ENCODE measurements at places on chromosomes 2 and 18.

DNA sequence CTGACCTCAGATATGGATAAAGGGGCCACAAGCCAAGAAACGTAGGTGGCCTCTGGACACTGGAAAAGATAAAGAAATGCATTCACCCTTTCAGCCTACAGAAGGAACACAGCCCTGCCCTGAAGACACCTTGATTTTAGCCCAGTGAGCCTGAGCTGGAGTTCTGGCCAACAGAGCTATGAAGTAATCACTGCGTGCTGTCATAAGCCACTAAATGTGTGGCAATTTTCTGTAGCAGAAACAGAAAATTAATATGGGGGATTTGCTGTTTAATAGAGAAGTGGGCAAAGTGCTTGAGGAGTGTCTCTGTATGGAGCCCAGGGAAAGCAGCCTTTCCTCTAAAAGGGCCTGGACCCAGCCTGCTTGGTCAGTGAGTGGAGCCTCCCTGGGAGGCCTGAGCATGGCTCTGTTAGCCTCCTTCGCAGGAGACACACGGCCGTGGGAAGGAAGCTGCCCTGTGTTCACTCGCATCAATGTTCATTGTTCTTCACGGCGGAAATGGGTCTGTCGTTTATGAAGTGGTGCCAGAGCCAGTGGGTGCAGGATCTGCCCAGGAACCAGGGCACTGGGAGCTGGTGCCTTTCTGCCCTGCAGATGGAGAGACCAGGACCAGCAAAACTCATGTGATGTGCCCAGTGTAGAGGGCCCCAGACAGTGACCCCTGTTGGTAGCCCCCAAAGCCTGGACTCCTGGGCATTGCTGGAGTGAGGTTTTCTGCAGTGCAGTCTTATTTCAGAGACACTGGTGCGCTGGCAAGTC is 268.9 kb downstream of the NDUFA10 start:
- DNase-seq, result no peak

DNA sequence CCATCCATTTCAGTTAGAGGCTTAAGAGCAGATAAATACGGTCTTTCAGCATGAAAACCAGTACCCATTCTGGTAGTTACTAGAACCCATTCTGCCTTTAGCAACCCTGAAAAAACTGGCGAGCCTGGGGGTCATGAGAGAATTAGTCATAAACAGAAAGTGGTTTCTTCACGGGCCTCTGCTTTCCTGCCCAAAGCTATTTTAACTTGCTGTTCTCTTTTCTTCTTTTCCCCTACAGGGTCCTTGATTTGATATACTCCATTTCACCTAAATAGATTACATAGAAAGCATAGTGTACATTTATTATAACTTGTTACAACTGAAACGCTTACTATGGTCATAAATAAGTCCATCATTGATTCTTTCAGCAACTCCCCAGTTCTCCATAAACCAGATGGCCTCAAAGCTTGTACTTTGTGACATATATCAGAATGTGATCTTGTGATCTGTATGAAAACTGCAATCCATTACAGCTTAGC is 48.3 kb downstream of the WDFY1 start:
- no peak for DNase-seq

- DNase-seq, result no peak
Measured at GRCh38 chr2:205925373-205926337, 160.3 kb downstream of the INO80D start.

- DNase-seq, result no peak
Measured at GRCh38 chr18:77911971-77912605, 662.4 kb downstream of the GALR1 start.

DNA sequence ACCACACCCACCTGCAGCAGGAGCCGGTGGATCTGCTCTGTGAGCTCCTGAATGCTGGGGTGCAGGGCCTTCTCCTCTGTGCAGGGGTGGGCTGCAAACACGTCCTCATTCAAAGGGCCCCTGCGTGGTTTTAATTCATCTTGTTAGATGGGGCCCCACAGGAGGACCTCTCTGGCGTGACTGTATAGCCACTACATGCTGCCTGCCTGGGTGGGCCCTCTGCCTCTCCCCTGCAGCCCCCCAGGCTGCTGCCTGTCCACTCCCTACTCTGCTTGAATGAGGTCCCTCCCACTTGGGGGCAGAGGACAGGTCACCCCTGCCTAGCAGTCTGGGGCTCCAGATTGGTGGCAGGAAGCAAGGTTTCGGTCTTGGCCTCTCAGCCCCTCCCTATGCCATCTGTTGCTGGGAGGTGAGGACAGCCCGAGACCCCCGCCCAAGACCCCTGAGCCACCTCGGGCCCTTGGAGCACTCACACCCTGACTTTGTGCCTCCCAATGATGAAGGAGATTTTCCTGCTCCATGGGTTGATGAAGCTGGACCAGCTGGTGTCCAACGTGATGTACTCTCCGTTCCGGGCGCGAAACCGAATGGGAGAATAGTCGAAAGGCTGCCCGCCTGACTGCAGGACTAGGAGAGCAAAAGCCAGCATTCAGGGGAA is 22.0 kb upstream of the HES6 start:
- DNase-seq, result no peak

DNA sequence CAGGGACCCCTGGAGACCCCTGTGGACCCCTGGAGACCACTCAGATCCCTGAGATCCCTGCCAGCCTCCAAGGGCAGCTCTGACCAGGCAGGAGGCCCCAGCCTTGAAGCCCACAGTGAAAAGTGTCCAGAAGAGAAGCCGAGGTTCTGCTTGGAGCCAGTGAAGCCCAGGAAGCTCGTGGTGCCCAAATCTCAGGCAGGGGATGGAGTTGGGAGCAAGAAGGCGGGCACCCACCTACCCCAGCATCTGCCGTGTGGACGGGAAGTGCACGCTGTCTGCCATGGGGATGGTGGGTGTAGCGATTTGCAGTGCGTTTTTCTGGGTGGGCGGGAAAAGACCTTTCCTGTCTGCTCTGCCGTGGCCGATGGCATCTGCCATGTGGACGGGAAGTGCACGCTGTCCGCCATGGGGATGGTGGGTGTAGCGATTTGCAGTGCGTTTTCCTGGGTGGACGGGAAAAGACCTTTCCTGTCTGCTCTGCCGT is 120.6 kb upstream of the CTDP1 start:
- DNase-seq, result no peak

- DNase-seq, result no peak
Measured at GRCh38 chr2:12436935-12437561, 279.7 kb upstream of the TRIB2 start.

DNA sequence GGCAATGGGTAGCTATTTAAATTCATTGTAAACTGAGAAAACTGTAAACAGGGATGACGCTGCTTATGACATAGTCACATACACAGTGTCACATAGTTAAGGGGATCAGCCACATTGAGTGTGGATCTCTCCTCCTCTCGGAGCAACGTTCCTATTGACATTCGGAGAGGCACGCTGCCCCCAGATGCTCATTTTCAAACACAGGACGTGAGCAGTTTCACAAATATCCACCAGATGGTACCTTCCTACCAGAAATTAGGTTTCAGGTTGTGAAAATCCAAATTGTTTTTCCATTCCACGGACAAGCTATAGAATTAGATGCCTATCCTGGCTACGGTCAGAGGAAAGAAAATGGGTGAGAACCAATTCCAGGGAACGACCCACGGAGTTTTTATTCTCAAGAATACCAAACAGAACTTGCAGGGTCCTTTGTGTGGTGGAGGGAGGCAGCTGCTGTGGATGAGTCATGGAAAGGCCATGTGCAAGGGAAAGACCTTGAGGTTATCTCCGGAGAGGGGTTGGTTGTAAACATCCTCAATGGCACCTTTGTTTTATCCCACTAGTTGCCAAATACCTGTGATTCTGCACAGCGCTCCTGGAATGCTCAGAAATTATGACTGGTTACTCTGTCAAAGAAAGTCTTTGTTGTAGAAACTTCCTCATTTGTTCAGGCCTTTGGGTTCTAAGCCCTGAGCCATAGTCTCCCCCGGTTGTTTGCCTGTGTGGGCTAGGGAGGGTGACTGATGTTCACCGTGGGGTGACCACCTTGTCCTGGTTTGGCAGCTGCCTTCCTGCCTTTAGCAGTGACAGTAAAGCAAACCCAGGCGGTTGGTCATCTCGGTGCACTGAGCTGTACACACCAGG is 88.0 kb downstream of the ACTR3 start:
- DNase-seq, result no peak

DNA sequence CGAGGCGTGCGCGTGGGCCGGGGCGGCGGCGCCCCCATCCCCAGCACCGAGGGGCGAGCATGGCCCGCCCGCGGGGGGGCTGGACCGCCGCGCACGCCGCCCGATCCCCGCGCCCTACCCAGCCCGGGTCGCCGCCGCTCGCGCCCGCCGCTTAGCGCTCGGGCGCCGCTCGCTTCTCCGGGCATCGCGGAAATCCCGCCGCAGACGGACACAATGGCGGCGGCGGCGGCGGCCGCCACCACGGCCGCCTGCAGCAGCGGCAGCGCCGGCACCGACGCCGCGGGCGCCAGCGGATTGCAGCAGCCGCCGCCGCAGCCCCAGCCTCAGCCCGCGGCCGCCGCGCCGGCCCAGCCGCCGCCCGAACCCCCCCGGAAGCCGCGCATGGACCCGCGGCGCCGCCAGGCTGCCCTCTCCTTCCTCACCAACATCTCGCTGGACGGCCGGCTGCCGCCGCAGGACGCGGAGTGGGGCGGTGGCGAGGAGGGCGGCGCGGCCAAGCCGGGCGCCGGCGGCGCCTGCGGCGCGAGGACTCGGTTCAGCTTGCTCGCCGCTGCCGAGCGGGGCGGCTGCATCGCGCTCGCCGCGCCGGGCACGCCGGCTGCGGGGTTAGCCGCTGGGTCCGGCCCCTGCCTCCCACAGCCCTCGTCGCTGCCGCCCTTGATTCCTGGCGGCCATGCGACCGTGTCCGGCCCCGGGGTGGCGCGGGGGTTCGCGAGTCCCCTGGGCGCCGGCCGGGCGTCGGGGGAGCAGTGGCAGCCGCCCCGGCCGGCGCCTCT is 453 bp downstream of the CABLES1 start:
- DNase-seq, result no peak

DNA sequence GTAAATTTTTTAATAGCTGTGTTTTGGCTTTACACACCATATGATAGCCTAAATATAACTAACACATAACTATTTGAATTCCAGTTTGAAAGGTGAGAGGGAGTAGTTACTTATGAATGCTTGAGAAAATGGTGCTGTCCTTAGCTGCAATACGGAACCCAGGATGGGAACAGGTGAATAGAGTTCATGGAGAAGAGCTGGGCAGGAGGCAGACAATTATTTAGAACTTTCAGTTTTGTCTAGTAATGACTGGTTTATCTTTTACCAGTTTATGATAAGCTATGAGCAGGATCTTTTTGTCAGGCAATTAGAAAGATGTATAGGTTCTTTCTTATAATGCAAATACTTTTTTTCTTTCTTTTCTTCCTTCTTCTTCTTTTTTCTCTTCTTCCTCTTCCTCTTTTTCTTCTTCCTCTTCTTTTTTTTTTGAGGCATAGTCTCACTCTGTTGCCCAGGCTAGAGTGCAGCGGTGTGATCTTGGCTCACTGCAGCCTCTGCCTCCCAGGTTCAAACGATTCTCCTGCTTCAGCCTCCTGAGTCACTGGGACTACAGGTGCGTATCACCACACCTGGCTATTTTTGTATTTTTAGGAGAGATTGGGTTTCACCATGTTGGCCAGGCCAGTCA is 25.9 kb downstream of the UBR3 start:
- DNase-seq, result no peak

DNA sequence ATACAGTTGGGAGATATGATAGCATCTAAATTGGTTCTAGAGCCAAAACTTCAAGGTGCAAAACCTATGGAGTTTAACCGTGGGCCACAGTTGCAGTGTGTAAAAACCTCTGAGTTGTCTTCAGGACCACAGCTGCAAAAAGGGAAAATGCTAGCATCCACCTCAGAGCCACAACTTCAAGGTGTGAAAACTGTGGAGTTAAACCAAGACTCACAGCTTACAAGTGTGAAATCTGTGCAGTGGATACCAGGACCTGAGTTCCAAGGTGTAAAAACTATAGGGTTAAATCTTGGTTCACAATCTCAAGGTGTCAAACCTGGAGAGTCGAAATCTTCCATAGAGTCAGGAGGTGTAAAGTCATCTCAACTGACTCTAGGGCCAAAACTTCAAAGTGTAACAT is 10.4 kb upstream of the ZNF512 start:
- DNase-seq, result no peak

DNA sequence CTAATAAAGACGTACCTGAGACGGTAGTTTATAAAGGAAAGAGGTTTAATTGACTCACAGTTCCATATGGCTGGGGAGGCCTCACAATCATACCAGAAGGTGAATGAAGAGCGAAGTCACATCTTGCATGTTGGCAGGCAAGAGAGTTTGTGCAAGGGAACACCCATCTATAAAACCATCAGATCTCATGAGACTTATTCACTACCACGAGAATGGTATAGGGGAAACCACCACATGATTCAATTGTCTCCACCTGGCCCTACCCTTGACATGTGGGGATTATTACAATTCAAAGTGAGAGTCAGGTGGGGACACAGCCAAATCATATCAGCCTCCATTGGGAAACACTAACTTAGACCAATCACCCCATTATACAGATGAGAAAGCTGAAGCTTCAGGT is 81.4 kb downstream of the SKA1 start:
- DNase-seq, result no peak

- no peak for DNase-seq
Measured at GRCh38 chr2:25065768-25066167, 23.9 kb downstream of the EFR3B start.

GRCh38 chr2:262117-262516 is 1.7 kb downstream of the SH3YL1 start:
- DNase-seq, result no peak

DNA sequence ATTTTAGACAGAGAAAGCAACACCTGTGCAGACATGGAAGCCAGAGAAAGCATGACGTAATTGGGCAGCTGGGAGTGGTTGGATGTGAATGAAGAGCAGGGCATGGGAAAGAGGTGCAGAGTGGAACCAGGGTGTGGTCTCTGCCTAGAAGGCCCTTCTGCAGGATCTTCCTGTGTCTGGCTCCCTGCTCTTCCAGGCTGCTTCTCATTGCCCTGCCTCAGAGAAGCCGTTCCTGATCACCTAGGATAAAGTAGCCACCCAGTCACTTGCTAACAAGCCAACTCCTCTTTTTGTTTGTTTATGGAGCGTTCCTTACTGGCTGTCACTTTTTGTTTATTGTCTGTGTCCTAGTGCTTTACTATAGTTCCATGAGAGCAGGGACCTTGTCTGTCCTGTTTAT is 28.5 kb downstream of the GALNT1 start:
- no peak for DNase-seq

DNA sequence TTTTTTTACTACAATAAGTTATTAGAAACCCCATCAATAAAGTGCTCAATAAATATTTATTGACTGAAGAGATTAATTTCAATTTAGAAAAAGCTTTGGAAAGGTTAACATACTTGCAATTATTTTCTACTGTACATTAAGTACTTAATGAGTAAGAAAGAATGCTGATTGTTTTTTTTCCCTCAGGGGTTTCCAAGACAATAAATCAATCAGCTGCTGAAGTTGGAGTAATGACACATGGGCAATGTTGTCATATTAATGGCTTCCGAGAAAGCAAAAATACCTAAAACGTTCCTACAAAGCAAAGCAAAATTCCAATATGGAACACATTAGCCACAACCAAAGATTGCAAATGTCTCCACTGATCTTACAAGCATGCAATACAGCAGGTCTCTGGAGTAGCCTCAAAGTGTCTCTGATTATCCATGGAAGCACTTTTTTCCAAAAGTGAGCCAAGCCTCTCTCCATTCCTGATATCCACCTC is 66.7 kb downstream of the ZC3H6 start:
- no peak for DNase-seq

GRCh38 chr2:235432741-235433520 is 60.9 kb upstream of the AGAP1 start:
- DNase-seq, result no peak

- DNase-seq, result no peak
Measured at GRCh38 chr18:3450799-3451182, 819 bp downstream of the TGIF1 start.

Data from AG04449 (cell line).